ENCODE measurements at places on chromosomes 6 and 20.

- no peak for DNase-seq
Measured at GRCh38 chr6:154932515-154933027, 62.5 kb upstream of the TIAM2 start.

DNA sequence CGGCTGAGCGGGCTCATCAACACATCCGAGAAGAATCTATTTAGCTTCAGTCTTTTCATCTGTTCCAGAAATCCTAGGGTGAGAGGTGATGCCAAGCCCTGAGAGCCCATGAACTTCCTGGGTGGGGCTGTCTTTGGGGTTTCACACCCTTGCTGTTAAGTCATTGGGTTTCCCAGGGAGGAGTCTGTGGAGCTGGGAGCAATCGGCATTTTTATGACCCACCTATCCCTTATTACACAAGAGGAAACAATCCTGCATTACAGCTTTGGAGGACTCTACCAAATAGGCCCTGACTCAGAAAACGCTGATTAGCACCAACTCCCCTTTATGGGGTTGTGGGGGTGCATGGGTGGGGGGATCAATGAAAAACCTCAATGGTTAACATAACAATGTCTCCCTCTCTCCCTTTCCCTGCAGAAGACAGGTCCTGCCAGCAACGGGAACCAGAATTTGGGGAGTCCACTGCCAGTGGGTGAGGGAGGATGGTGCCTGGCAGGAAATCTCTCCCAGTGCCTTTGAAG, 46.3 kb downstream of the EZR start:
- no peak for DNase-seq

- DNase-seq, result no peak
Measured at GRCh38 chr6:2739335-2739734, 11.4 kb downstream of the MYLK4 start.

DNA sequence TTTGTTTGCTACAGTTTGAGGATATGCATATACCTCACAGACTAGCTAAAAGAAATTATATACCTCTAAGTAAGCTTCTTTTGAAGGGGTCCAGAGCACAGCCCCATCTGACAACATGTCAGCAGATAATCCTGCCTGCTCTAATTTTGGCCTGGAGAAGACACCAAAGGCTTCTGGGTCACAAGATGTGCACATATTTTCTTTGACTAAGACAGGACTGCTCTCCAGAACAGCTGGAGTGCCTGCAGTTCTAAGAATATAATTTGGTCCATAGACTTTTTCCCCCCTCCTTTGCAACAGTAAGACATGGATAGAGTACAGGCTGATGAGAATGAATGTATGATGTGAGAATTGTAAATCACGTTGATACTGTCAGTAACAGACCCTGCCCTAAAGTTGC, 107.9 kb upstream of the KCNK16 start:
- DNase-seq, result no peak

DNA sequence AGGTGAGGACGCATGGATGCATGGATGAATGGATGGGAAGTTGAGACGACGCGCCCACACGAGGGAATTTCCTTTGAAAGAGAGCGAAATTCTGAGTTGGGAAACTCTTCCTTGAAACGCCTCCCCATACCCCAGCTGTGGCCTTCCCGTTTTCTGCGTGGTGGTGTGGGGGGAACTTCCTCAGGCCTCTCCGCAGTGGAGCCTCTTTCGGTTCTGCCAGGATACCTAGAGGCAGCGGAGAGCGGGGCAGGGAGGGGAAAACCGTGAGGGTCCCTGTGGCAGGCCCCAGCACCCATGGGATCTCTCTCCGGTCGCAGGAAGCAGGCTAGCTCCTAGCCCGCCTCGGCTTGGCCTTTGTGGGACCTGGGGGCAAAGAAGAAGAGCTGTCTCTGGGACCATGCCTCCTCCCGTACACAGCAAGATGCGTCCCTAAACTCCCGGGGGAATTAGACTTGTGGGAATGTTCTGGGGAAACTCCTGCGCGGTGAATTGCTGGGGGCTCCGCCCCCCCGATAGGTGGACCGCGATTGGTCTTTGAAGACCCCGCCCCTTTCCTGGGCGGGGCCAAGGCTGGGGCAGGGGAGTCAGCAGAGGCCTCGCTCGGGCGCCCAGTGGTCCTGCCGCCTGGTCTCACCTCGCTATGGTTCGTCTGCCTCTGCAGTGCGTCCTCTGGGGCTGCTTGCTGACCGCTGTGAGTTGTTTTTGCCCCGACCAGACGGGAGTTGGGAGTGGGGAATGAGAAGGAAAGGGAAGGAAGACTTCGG, at the start of gene CD40:
Gene CD40 (plus strand): TSS at position 611 of the 764 bp plus-strand sequence. CDS start 30 bp downstream, at position 641.
- DNase-seq, result no peak

- DNase-seq, result no peak
Measured at GRCh38 chr6:168017629-168018028, 20.2 kb downstream of the KIF25 start.

DNA sequence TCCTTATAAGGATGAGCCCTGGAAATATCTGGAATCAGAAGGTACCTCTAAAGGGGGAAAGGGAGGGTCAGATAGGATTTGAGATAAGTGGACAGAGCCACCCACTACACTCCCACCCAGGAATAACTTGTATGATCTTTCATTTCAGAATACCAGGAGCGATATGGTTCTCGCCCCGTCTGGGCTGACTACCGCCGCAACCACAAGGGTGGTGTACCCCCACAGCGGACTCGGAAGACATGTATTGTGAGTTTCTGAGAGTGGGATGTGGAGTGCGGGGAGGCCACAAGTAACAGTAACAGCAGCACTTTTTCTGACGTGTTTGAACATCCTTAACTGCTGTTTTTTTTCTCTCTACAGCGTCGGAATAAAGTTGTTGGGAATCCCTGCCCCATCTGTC, 1.9 kb downstream of the MRPS18B start:
- no peak for DNase-seq

GRCh38 chr6:21352131-21352530, 241.4 kb upstream of the SOX4 start:
- DNase-seq, result no peak

GRCh38 chr6:88964509-88964908, 1.1 kb upstream of the RNGTT start:
- DNase-seq, result no peak

- no peak for DNase-seq
Measured at GRCh38 chr6:162443101-162443500, 284.5 kb downstream of the PRKN start.

GRCh38 chr6:15929685-15930084, 199.2 kb upstream of the MYLIP start:
- no peak for DNase-seq

GRCh38 chr6:10448096-10448495, 33.2 kb upstream of the TFAP2A start:
- no peak for DNase-seq

DNA sequence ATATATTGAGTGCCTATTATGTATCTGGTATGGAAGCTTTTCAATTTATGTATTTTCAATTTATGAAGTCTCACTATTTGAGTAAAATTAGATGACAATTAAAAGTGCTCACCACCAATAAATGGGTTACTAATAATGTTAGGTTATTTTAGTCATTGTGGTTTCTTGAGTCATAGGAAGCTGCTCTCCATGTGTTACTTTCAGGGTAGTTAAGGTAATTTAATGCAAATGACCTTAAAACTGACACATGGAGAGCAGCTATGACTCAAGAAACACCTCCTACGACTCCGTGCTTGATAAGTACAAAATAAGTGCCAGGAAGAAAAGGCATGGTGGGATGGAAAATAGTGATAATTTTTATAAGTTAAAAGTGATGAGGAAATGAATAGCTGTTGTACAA, 16.5 kb upstream of the TINAG start:
- no peak for DNase-seq

DNA sequence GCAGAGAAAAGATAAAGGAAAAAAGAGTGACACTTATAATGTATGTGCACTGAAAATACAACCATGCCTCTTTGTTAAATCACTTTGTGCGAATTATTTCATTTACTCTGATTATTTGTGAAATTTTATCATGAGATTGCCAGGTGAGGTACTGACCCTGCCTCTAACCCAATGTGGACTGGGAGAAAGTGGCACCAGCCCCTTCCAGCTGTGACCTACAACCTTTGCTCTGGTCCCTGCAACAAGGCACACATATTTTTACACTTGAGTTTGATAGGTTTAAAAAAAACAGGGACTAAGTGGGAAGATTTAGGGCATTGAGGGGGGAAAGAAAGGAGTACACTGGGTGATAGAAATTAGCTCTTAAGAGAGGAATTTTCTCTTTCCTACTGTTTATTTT, 80.3 kb upstream of the ISM1 start:
- no peak for DNase-seq

- no peak for DNase-seq
Measured at GRCh38 chr6:34278833-34279232, 30.0 kb upstream of the SMIM29 start.

DNA sequence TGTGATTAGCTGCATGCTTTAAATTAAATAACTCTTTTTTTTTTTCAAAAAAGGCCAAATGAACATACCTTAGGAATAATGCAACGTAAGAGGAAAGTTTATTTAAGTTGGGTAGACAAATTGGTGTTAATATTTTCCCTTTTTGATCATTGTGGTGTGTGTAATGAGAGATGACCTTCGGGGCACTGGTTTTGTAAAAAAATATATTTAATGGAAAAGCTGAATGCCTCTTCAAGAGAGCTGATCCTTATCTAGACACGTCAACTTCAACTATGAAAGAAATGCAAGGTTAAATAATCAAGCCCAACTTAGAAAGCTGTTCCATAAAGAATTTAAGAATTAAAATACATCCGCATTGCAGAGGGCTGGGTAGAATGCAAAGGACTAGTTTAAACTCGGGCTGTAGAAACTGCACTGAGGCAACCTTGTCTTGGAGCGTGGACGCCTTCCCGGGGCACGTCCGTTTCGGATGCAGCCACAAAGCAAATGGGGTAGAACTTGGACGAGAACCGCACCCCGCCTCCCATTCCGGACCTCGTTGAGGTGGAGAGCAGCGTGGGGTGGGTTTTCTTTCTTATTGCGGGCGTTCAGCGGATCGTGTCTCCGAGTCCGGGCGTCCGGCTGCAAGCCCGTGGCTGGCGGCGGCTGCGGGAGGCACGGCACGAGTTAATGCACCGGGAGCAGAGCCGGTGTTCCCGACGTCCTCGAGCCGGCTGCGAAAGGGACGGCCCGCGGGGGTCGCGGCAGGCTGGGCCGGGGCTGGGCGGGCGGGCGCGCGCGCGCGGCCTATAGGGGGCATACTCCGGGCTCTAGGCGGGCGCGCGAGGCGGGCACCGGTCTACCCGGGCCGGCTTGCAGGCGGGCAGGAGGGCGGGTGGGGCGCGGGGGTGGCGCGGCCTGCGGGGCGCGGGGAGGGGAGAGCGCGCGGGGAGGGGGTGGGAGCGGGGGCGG, 1.9 kb downstream of the JARID2 start:
- DNase-seq, result peak; percentile 46

DNA sequence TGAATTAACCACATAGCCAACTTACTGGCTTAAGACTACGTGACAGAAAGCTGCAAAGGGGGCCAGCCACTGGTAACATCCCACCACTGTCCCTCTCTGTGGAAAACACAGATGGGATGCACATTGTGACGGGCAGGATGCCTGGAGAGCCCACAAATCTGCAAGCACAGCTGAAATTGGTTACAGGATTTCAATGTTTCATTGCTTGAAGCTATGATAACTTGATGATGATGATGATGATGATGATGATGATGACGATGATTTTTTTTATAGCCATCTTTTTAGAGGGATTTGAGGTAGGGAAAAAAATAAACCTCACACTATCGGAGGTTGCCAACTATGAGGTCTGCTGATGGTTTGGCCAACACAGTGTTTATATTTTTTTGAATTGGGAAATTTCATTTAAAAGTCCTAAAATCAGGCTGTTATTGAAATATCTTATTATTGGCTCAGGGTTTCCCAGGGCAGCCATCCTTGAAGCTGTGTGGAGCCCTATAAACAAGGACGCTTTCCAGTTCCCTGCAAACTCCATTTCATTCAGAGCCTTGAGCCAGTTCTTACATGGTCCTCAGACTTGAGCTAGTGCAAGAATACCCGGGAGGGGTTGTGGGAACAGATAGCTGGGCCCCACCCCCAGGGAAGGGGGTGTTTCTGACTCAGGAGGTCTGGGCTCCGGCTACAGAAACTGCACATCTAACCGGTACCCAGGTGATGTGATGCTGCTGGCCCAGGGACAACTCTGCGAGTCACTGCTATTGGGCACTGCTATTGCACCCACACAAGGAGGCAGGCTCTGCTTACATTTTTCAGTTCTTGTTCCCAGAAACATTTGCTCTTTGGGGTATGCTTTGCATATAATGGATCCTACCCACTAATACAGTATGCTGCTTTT, 27.1 kb downstream of the BCAS1 start:
- DNase-seq, result no peak

DNA sequence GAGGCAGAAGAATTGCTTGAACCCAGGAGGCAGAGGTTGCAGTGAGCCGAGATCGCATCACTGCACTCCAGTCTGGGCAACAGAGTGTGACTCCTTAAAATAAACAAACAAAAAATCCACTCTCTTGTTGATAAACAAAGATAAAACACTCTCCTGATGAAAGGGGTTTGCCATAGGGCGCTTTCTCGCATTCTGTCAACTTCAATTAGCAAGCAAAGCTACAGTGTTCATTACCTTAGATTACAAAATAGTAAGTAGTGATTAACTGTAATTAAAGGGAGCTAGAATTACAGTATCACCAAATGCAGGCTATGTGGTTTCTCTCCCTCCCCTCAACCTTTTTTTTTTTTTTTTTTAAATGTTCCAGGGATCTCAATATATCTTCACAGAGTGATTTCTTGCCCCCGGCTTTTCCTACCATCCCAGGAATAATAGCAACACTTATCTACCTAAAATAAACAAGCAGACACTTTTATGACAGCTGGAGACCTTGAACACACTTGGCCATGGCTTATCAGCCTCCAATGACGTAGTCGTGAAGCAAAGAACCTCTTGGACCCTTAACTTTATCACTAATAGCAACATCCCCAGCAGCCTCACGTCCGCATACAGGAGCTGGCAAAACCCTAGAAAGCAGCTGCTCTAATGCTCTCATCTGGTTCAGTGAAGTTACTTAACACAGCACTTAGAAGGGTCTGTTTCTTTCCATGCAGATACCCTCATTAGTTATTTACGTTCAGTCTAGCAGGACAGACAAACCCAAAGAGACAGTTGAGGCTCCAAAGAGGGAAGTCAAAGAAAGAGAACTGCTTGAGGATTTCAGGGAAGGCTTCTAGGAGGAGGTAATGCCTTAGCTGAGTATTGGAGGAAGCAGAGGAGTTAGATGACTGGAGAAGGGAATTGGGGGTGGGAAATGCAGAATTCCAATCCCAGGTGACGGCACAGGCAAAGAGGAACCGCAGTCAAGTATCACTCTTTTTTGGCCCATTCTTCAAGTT, 37.9 kb upstream of the NEDD9 start:
- DNase-seq, result no peak

GRCh38 chr6:18795726-18796125, 408.6 kb downstream of the RNF144B start:
- no peak for DNase-seq

GRCh38 chr6:43391440-43392031, 22.1 kb upstream of the ZNF318 start:
- no peak for DNase-seq

- DNase-seq, result peak; percentile 76
Measured at GRCh38 chr6:166008441-166009369, 158.9 kb downstream of the TBXT start.

Measured in nucleus accumbens (tissue), 56 donors.